Kidney (tissue), 22 donors: ENCODE measurements at places on chromosomes 6 and 20.

GRCh38 chr6:8953310-8953709 lies 518.0 kb upstream of the SLC35B3 start:
- no peak overlapping the region for H3K27ac ChIP-seq
- DNase-seq: no peak
- H3K27me3 ChIP-seq: no peaks in the 10 kb centered on the region
- H3K4me3 ChIP-seq: no peak overlapping the region
- no peaks in the 10 kb centered on the region for H3K4me1 ChIP-seq

- H3K27me3 ChIP-seq: no peaks in the 10 kb centered on the region
- H3K27ac ChIP-seq: no peak overlapping the region
- H3K4me3 ChIP-seq: no peak overlapping the region
- DNase-seq: no peak
Observed at GRCh38 chr6:155710704-155711103, 255.1 kb upstream of the NOX3 start.

DNA sequence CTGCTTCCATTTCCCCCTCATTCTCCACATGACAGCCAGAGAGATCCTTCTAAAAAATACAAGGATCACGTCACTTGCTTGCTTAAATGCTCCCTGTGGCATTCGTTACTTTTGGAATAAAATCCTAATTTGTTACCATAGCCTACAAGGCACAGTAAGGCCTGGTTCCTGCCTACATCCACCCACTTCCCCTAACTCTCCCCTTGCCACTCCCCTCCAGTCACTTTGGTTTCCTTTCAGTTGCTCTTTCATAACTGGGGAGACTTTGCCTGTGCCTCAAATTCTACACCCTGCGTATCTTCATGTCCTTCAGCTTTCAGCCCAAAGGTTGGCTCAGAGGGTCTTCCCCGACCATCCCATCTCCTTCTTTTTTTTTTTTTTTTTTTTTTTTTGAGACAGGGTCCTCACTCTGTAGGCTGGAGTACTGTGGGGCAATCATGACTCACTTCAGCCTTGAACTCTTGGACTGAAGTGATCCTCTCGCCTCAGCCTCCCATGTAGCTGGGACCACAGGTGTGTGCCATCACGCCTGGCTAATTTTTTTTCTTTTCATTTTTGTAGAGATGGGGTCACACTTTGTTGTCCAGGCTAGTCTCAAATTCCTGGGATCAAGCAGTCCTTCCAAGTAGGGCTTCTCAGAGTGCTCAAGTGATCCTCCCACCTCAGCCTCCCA lies 12.5 kb downstream of the ID1 start:
- H3K4me3 ChIP-seq: no peak overlapping the region
- no peak for DNase-seq
- H3K27me3 ChIP-seq: no peaks in the 10 kb centered on the region
- H3K27ac ChIP-seq: no peak overlapping the region
- no peaks in the 10 kb centered on the region for H3K4me1 ChIP-seq

DNA sequence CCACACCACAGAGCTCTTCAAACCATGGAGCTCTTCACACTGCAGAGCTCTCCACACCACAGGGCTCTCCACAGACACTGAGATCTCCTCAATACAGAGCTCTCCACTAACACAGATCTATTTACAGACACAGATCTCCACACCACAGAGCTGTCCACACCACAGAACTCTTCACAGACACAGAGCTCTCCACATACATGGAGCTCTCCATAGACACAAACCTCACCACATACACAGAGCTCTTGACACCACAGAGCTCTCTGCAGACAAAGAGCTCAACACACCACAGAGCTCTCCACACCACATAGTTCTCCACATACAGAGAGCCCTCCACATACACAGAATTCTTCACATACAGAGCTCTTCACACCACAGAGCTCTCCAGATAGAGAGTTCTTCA lies 53.0 kb downstream of the ERMARD start:
- H3K4me3 ChIP-seq: no peak overlapping the region
- peaks cover 3% of the 10 kb centered on the region for H3K27me3 ChIP-seq
- no peak for DNase-seq

- no peaks in the 10 kb centered on the region for H3K27me3 ChIP-seq
- H3K4me3 ChIP-seq: no peak overlapping the region
- H3K36me3 ChIP-seq: no peaks in the 10 kb centered on the region
- no peaks in the 10 kb centered on the region for H3K4me1 ChIP-seq
- DNase-seq: no peak
Observed at GRCh38 chr6:70258483-70258882, 44.4 kb downstream of the COL9A1 start.

DNA sequence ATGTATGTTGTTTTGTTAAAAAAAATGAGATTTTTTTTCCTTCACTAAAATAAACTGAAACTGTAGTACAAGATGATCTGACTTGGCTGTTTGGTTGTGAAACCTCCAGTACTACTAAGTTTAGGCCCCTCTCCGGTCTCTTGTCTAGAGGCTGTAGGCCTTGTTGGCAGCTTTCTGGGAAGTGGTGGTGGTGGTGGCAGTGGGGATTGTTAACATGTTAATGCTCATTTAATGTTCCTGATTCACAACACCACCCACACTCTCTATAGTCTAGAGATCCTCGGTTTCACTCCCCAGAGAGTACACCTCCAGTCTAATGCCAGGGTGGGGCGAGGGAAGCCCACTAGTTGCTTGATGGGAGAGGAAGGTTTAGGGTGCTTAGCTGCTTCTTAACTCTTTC lies 24.1 kb downstream of the STK4 start:
- H3K27me3 ChIP-seq: no peaks in the 10 kb centered on the region
- no peaks in the 10 kb centered on the region for H3K36me3 ChIP-seq
- H3K27ac ChIP-seq: no peak overlapping the region
- H3K4me3 ChIP-seq: no peak overlapping the region
- DNase-seq: no peak

DNA sequence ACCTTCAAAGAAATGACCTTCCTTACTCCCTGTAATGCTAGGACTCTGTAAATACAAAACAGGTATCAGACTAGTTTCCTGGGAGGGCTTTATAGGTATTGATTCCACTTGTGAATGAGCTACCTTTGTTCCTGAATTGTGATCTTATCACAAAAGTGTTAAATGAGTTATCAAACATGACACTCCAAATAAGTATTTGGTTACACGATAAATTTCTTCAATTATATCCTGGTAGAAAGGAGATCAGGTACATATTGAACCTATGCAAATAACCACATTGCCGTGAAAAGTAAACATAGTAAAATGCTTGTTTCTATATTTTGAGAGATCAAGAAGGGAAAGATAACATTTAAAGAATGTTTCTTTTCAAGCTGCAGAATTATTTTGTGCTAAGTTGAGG lies 285.3 kb downstream of the HIVEP2 start:
- no peaks in the 10 kb centered on the region for H3K27me3 ChIP-seq
- no peaks in the 10 kb centered on the region for H3K4me1 ChIP-seq
- H3K36me3 ChIP-seq: no peaks in the 10 kb centered on the region
- no peak overlapping the region for H3K27ac ChIP-seq
- DNase-seq: no peak
- no peak overlapping the region for H3K4me3 ChIP-seq

GRCh38 chr20:38651154-38651553 lies 49.5 kb downstream of the ARHGAP40 start:
- peaks cover 4% of the 10 kb centered on the region for H3K4me1 ChIP-seq
- no peaks in the 10 kb centered on the region for H3K27me3 ChIP-seq
- DNase-seq: no peak
- H3K27ac ChIP-seq: no peak overlapping the region
- H3K36me3 ChIP-seq: no peaks in the 10 kb centered on the region

DNA sequence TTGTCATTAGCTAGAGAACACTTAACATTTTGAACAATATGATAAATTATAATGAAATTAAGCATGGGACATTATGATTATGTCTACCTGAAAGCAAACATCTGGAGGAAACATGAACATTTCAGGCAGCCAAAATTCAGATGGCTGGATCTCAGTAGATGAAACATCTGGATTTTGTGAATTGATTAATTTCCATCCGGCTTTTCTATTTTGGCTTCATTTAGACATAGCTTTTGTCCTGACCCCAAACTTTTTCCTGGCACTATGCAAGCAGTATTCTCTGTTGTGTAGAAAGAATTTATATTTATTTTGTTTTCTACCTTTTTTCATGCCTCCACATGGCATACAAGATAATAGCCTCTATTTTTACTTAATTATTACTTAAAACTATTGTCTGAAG lies 186.3 kb downstream of the OGFRL1 start:
- no peak for DNase-seq
- H3K27me3 ChIP-seq: no peaks in the 10 kb centered on the region
- no peaks in the 10 kb centered on the region for H3K36me3 ChIP-seq
- H3K4me3 ChIP-seq: no peak overlapping the region
- peaks cover 15% of the 10 kb centered on the region for H3K4me1 ChIP-seq

GRCh38 chr20:20251317-20251716 lies 116.6 kb upstream of the INSM1 start:
- no peaks in the 10 kb centered on the region for H3K4me1 ChIP-seq
- H3K27ac ChIP-seq: no peak overlapping the region
- no peaks in the 10 kb centered on the region for H3K36me3 ChIP-seq
- no peak overlapping the region for H3K4me3 ChIP-seq

GRCh38 chr6:87965806-87966205 lies 81.8 kb upstream of the SPACA1 start:
- H3K4me1 ChIP-seq: peaks cover 2% of the 10 kb centered on the region
- H3K36me3 ChIP-seq: no peaks in the 10 kb centered on the region
- H3K27ac ChIP-seq: no peak overlapping the region
- DNase-seq: no peak

GRCh38 chr6:53647462-53648094 lies 18.0 kb downstream of the KLHL31 start:
- H3K36me3 ChIP-seq: no peaks in the 10 kb centered on the region
- H3K4me3 ChIP-seq: no peak overlapping the region
- DNase-seq: no peak
- H3K27me3 ChIP-seq: no peaks in the 10 kb centered on the region

DNA sequence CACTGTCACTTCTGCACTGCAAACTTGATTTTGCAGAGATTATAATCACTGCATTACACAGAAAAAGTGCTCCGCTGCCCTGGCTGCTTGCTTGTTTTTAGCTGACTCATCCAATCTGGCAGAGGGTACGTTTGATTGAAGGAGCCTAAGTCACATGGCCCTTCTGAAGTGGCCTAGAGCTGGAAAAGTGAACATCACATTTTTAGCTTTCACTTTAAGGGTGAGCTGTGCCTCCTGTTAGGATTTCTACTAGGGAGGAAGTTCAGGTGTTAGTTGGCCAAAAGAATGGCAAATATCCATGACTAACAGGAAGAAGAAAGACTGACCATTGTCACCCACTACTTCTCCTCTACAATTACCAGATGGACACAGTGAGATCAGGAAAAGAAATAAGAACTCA lies 889.1 kb upstream of the MAP3K7 start:
- peaks cover 6% of the 10 kb centered on the region for H3K4me1 ChIP-seq
- H3K27me3 ChIP-seq: no peaks in the 10 kb centered on the region
- H3K4me3 ChIP-seq: no peak overlapping the region
- no peaks in the 10 kb centered on the region for H3K36me3 ChIP-seq

- peaks cover 3% of the 10 kb centered on the region for H3K4me1 ChIP-seq
- no peak for DNase-seq
- H3K4me3 ChIP-seq: no peak overlapping the region
- no peaks in the 10 kb centered on the region for H3K27me3 ChIP-seq
- no peak overlapping the region for H3K27ac ChIP-seq
Observed at GRCh38 chr6:24926192-24926591, 9.6 kb downstream of the RIPOR2 start.

- H3K4me1 ChIP-seq: no peaks in the 10 kb centered on the region
- no peak for DNase-seq
- H3K27ac ChIP-seq: no peak overlapping the region
- H3K4me3 ChIP-seq: no peak overlapping the region
Observed at GRCh38 chr6:79872303-79872702, 75.0 kb downstream of the ELOVL4 start.

- no peak overlapping the region for H3K27ac ChIP-seq
- no peaks in the 10 kb centered on the region for H3K27me3 ChIP-seq
- H3K36me3 ChIP-seq: no peaks in the 10 kb centered on the region
Observed at GRCh38 chr20:60131375-60131774, 173.2 kb downstream of the CDH26 start.

GRCh38 chr20:46640536-46641311 lies 10.5 kb downstream of the SLC13A3 start:
- H3K27me3 ChIP-seq: no peaks in the 10 kb centered on the region
- H3K27ac ChIP-seq: peak overlapping the region; percentile 85
- no peaks in the 10 kb centered on the region for H3K36me3 ChIP-seq
- DNase-seq: no peak
- no peaks in the 10 kb centered on the region for H3K4me1 ChIP-seq
- no peak overlapping the region for H3K4me3 ChIP-seq

GRCh38 chr20:15658295-15658694 lies 915.0 kb downstream of the KIF16B start:
- no peak overlapping the region for H3K4me3 ChIP-seq
- DNase-seq: no peak
- H3K27ac ChIP-seq: no peak overlapping the region
- no peaks in the 10 kb centered on the region for H3K4me1 ChIP-seq

GRCh38 chr6:25963426-25964123 lies 973 bp downstream of the TRIM38 start:
- peaks cover 10% of the 10 kb centered on the region for H3K36me3 ChIP-seq
- no peaks in the 10 kb centered on the region for H3K27me3 ChIP-seq
- peak; percentile 47 for DNase-seq

- H3K27ac ChIP-seq: no peak overlapping the region
- no peaks in the 10 kb centered on the region for H3K27me3 ChIP-seq
- no peak overlapping the region for H3K4me3 ChIP-seq
- H3K4me1 ChIP-seq: peaks cover 2% of the 10 kb centered on the region
Observed at GRCh38 chr20:20765696-20766365, 53.4 kb upstream of the RALGAPA2 start.

- H3K27me3 ChIP-seq: no peaks in the 10 kb centered on the region
- no peaks in the 10 kb centered on the region for H3K4me1 ChIP-seq
- H3K36me3 ChIP-seq: no peaks in the 10 kb centered on the region
- DNase-seq: peak; percentile 54
- H3K4me3 ChIP-seq: no peak overlapping the region
- H3K27ac ChIP-seq: no peak overlapping the region
Observed at GRCh38 chr6:56570413-56571359, 72.0 kb downstream of the DST start.

GRCh38 chr6:136739501-136739900 lies 52.8 kb downstream of the MAP3K5 start:
- H3K27ac ChIP-seq: peak overlapping the region; percentile 81
- H3K27me3 ChIP-seq: no peaks in the 10 kb centered on the region
- DNase-seq: no peak
- H3K4me1 ChIP-seq: peaks cover 18% of the 10 kb centered on the region
- no peaks in the 10 kb centered on the region for H3K36me3 ChIP-seq
- no peak overlapping the region for H3K4me3 ChIP-seq

GRCh38 chr6:34819571-34820480 lies 27.9 kb downstream of the BLTP3A start:
- H3K4me3 ChIP-seq: no peak overlapping the region
- DNase-seq: no peak
- peaks cover 10% of the 10 kb centered on the region for H3K36me3 ChIP-seq
- no peaks in the 10 kb centered on the region for H3K27me3 ChIP-seq

GRCh38 chr6:79646006-79646405 lies 14.9 kb downstream of the SH3BGRL2 start:
- no peaks in the 10 kb centered on the region for H3K36me3 ChIP-seq
- no peak for DNase-seq
- no peaks in the 10 kb centered on the region for H3K27me3 ChIP-seq
- H3K27ac ChIP-seq: no peak overlapping the region

GRCh38 chr6:169045486-169045885 lies 208.2 kb downstream of the THBS2 start:
- no peaks in the 10 kb centered on the region for H3K4me1 ChIP-seq
- no peaks in the 10 kb centered on the region for H3K36me3 ChIP-seq
- no peak overlapping the region for H3K27ac ChIP-seq
- no peaks in the 10 kb centered on the region for H3K27me3 ChIP-seq
- DNase-seq: no peak
